Hair follicular keratinocyte (primary cell): ENCODE measurements at places on chromosomes 2 and 18. TPM values are rescaled to one million over a fixed set of nuclear protein-coding genes. Genes with fewer than 3 reads are reported as not detected.

The PCARE gene
- not detected in 2 replicates for total RNA-seq

The DNAJC10 gene
- 113 and 157 TPM in 2 replicates for total RNA-seq

The TXNDC2 gene
- 0.34 TPM in 1 of 2 replicates, not detected in the other for total RNA-seq

The PDE1A gene
- total RNA-seq: not detected in 2 replicates

The KLHL30 gene
- 0.04 TPM in 1 of 2 replicates, not detected in the other for total RNA-seq

The TMEM182 gene
- total RNA-seq: 3.3 and 4.1 TPM in 2 replicates
